Cortex of kidney (tissue), 1 donor: ENCODE measurements at places on chromosomes 11 and 22.

- no peak for DNase-seq
Measured at GRCh38 chr11:58526721-58527120, 18.8 kb upstream of the OR5B21 start.

GRCh38 chr11:12199231-12199948 is 89.0 kb downstream of the MICAL2 start:
- no peak for DNase-seq

- no peak for DNase-seq
Measured at GRCh38 chr22:25487508-25487907, 77.0 kb upstream of the GRK3 start.

DNA sequence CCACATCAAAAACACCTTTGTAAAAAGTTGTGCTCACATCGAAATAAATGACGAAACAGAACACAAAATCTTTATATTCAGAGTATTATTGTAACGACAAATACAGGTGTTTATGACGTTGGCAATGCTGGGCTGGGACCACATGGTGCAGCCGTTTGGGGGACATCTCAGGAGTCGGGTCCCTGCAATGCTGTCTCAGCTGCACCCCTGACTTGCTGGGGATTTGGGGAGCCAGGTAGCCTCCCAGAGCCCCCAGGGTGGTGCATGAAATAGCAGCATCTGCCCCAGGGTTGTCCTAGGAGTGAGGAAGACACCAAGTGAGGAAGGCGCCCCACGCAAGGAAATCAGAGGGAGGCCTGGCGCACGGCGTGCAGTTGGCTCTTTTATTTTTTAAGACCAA is 1526.8 kb downstream of the BRD1 start:
- no peak for DNase-seq

- no peak for DNase-seq
Measured at GRCh38 chr11:5131584-5132335, 6.4 kb downstream of the OR52A5 start.

GRCh38 chr22:45008186-45008681 is 1.6 kb downstream of the PHF21B start:
- no peak for DNase-seq

DNA sequence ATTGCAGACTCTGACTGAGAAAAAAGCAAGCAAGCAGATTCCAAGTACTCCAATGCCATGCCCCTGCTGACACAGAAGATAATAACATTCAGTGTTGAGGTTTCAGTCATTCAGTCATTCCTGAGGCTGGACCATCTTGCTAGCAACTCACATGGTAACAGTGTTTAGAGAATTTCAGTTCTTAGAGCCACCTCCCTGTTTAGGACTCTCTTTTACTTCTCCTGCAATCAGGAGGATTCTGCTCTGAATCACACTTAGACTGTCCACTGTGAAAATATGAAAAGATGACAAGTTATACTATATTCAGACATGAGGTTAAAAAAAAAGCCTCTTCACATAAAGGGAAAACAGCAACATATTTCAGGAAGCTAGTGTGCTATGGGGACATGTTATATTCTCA is 183.9 kb upstream of the CTSC start:
- DNase-seq: no peak

DNA sequence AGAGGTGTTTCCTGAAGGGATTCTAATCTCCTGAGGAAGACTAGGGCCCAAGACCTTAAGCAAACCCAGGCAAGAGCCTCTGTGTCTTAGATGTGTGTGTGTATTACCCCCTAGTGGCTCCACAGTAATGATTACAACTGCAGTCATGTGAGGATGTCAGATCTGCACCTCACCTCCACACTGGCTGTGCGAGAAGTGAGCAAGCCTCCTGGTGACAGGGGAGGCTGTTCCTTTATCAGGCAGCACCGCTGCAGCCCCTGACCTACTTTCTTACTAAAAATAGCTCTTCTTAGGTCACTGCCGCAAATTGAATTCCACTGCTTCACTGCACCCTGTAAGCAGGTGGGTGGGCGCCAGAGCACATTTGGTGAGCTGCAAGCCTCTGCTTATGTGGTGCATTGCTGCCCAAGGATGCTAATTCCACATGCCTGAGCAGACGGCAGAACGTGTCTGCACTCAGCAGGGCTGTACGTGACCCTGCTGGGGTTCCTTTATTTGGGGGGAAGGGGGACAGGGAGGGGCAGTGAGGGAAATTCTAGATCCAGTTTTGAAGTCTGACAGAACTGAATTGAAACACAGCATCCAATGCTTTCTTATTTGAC is 112.4 kb downstream of the KCNC1 start:
- no peak for DNase-seq

DNA sequence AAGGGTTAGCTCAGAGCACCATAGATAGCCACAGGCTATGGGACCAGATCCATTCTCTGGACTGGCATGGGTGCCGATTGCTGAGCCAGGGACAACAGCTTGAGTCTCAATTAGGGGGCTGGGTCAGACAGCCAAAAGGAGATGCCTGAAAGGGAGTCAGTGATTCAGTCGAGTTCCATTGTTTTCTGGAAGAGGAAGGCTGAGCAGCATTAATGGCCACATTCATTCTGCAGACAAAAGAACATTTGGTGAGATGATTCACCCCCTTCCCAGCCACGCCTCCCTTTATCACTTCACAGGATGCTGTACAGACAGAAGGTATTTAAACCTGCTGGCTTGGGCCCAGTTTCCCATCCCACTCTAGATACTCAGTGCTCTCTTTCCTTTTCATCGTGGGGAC is 131.9 kb downstream of the ADAMTS15 start:
- DNase-seq: no peak

DNA sequence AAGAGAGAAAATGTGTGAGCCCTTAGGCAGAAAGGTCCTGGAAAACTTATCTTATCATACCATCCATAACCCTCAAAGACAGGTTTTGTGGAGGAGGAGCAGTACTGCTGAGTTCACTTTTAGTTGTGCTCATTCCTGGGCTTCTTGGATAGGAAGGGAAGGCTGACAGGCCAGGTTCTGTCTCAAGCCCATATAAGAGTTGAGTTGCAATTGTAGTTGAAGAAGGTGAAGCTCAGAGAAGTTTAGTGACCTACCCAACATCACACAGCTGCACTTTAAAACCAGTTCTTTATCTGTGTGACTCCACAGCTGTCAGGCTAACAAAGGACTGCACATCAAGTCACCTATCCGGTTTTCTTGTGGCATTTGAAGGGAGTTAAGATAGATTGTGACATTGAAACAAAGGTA is 13.0 kb downstream of the TEAD1 start:
- DNase-seq: no peak

DNA sequence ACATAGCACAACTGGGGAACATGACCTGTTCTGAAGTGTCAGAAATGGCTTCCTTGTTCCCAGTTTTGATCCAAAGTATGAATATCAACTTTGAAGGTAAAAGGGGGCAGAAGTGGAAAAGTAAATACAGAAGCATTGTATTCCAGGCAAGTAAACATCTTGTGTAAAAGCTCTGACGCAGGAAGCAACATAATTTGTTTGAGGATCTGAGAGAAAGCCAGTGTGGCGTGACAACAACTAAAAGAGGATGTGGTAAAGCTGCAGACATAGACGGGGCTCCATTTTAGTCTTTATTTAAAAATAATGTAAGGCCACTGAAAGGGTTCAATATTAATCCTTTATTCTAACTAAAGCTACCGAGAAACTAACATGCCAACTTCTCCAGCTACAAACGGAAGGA is 310.2 kb downstream of the DLG2 start:
- DNase-seq: no peak

GRCh38 chr11:76186776-76187279 is 19.5 kb downstream of the WNT11 start:
- no peak for DNase-seq

GRCh38 chr22:44880610-44881290 is 128.4 kb downstream of the ARHGAP8 start:
- DNase-seq: no peak

GRCh38 chr22:42949159-42949558 is 65.8 kb downstream of the PACSIN2 start:
- no peak for DNase-seq

- DNase-seq: no peak
Measured at GRCh38 chr11:93870616-93871015, 20.2 kb upstream of the VSTM5 start.

- no peak for DNase-seq
Measured at GRCh38 chr11:8059030-8059429, 22.0 kb upstream of the TUB start.

GRCh38 chr11:73188301-73188700 is 29.8 kb upstream of the P2RY2 start:
- DNase-seq: no peak

GRCh38 chr11:123100379-123101085 is 38.6 kb upstream of the HSPA8 start:
- no peak for DNase-seq

- no peak for DNase-seq
Measured at GRCh38 chr22:33380789-33381530, 322.8 kb upstream of the SYN3 start.

DNA sequence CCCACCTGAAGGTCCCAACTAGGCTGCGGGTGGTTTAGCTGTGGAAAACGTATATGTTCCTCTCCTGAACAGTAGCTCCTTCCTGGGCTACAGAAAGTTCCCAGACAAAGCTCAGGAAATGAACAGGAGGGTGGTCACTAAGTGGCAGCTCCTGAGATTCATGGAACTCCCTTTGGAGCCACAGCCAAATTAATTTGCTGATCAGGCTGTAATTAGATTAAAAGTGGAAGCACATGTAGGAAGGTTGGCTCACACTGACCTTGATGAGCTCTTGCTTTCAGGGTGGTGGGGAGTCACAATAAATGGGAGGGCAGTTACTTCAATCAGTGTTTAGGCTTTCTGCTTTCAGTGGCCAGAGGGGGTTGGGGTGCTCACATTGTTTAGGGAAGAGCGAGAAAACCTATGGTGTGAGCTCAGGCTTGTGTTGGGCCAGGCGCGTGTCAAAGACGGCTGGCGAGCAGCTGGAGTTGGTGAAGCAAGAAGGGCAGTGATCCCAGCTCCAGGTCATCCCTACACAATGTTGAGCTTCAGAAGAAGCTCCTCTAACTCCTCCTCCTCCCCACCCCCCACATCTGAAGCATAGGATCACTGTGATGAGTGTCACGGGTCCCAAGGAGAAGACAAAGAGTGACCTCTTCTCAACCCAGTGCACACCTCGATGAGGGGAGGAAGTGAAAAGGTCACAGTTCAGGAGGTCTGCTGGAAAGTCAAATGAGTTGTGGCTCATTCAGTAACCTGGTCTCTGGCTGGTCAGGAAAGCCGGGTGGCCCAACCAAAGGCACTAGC is 42.5 kb downstream of the CLPB start:
- no peak for DNase-seq
